RPMI8226 (cell line): ENCODE measurements at places on chromosomes 7 and 10.

DNA sequence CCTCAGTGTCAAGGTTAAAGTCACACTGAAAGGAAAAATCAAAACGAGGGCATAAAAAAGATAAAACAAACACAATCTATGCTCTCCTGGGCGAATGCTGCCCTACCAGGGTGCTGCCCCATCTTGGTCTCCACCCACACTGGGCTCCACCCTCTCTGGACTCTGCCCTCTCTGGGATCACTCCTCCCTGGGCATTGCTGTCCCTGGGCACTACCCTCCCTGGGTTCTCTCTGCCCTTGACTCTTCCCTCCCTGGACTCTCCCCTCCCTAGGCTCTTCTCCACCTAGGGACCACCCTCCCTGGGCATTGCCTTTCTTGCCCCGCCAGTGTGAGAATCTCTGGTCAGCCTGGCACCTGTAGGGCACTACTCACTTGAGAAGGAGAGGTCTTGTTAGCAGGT lies 8.6 kb downstream of the GDF2 start:
- no peak for DNase-seq

DNA sequence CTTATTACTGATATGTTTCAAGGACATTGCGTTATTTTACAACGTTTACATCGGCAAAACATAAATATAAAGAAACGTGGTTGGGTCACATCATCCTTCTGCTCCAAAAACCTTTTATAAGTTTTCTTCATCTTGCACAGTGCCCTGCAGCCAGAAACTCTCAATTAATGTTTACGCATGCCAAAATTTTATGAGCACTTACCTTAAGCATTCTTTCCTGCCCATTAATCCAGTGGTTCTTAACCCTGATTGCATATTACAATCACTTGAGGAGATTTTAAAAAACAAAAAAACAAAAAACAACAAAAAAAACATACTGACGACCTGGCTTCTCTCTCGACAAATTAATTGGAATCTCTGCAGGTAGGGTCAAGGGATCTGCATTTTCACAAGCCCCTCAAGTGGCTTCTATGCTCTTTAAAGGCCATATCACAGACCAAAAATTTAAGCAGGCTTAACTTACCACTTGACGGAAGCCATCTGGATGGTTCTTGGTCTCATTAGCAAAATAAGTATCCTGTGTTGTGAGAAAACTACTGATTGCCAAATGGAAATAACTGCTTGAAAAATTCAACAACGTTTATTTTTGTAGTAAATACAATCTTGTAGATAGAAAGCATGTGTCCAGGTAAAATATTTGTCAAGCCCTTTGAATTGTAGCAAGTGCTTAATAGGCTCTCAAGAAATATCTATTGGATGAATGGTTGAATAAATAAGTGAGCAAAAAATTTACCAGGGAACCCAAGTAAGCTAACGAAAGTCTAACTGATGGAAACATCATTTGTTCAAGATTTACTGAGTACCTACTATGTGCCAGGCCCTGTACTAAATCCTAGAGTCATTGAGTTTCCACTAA lies 30.9 kb upstream of the SLC16A12 start:
- DNase-seq, result no peak

- peak; percentile 85 for DNase-seq
Observed at GRCh38 chr10:100370714-100371481, 23.9 kb downstream of the SCD start.

DNA sequence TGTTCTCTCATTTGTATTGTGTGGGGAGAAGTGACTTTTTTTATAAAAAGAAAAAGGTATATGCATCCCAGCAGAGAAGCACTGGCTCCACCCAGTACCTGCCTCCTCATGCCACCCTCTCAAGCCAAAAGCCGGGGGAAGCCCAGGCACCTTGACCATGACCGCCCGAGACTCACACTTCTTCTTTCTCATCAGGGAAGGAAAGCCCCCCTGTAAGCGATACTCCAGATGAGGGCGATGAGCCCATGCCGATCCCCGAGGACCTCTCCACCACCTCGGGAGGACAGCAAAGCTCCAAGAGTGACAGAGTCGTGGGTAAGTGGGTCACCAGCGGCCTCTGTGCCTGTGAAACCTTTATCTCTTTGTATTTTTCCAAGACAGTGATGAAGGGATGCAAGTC lies 22.9 kb downstream of the IKZF1 start:
- no peak for DNase-seq

DNA sequence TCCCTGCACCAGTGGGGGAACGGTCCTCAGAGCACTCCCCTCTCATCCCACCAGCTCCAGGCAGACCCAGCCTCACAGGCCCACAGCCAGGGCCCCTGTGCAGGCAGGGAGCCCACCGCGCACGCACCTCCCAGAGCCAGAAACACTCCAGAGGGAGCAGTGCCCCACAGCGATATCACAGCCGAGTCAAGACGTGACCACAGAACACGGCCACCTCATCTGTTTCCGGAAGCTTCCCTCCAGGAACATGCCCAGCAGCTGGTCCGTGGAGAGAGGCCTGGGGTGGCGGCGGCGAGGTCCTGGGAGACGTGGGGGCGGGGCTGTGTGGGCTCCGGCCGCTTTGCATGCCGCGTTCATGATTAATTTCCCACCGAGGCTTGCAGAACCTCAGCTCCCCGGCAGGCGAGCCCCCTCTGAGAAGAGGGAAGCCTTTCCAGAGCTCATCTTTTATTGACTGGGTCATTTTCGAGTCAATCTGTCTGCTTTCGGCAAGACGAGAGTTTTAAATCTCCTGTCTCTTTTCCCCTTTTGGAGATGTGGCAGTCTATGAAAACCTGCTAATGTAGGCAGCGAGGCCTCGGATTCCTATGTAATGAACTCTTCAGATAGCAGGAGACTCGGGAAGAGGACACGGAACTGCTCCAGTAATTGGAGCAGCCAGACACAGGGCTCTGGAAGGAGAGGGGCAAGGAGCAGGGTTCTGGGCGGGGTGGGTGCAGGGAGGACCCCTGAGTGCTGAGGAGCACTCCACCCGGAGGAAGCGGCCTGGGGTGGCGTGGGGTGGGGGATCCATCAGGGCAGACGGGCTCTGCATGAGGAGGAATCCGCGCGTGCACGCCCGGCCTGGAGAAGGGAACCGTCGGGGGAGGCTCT lies 242.8 kb downstream of the ELFN1 start:
- DNase-seq, result no peak

DNA sequence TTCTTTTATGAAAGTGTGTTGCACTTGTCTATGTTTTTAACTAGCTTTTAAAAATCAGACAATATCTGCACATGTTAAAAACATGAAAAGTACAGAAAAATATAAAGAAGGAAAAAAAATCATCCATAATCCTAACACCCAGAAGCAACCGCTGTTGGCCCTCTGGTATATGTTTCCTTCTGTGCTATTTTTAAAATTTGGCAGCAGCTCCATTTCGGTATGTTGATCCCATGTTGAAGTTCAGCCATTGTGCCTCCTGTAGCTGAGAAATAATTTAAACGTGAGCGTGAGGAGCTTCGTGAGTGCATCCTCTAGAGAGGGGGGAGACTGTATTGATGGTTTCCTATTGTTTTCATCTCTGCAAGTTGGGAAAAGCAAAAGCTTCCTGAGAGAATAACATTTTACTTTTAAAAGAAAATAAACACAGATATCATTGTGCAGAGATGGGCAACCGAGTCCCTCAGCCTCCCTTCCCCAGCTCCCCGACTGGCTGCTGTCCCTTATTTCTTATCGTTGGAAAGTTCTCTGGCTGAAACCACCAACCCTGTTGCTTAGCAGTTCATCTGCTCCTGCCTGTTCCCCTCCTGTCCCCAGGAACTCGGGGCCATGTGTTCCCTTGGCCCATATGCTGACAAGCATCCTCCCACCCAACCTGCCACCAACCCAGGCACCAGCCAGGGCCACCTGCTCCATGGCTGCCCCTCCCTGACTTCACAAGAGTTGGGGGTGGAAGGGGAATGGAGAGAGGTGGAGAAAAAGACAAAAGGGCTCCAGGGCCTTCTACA lies 499.1 kb upstream of the PODXL start:
- DNase-seq, result no peak

DNA sequence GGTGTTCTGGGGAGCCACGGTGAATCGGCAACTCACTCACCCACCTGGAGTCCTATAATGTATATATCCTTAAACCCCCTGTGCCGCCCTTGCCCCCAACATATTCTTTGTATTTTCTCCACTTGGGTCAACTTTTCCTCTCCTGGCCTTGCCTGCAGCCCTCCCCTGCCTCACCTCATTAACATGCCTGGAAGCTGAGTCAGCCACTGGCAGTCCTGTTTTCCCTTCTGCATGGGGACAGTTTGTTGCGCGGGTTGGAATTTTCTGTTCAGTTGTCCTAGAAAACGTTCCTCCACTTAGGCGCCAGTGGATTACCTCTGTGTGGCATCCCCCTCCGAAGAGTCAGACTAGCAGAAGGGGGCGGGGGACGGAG lies 97.4 kb downstream of the C10orf105 start:
- DNase-seq, result no peak

DNA sequence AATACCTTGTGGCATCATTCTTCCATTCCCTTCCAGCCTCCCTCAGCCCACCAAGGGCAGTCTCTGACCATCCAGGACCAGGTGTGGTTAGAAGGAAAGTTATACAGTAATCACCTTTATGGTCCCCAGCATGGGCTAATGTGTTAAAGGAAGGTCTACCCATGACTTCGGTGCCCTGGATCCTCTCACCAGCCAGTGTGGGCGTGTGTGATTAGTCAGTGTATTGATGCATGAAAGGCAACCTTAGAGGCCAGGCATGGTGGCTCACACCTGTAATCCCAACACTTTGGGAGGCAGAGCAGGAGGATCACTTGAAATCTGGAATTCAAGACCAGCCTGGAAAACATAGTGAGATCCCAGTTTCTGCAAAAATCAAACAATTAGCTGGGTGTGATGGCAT lies 88.9 kb downstream of the APBB1IP start:
- no peak for DNase-seq

GRCh38 chr7:138478499-138478908 lies 18.4 kb downstream of the TRIM24 start:
- peak; percentile 66 for DNase-seq

GRCh38 chr10:33040436-33040835 lies 82.4 kb upstream of the ITGB1 start:
- no peak for DNase-seq
